Inflammatory macrophage treated with lipopolysaccharide for 4 hours (primary cell): ENCODE measurements at places on chromosomes 1 and 21.

DNA sequence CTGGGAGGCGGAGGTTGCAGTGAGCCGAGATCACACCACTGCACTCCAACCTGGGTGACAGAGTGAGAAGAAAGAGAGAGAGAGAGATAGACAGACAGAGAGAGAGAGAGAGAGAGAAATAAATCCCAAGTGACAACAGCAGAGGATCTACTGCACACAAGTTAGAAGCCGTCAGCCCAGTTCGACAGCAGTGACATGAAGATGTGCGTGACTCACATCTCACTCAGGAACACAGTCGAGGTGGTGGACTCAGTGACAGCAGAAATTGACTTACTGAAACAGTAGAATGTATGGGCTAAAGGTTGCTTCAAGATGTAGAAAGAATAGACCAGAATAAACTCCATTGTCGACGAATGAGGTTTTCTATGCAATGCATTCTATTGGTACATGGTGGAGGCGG is 77.0 kb upstream of the KRTAP19-8 start:
- no peak for DNase-seq

GRCh38 chr1:160981584-160982411 is 27.2 kb upstream of the ITLN2 start:
- peak; percentile 33 for DNase-seq

- no peak for DNase-seq
Observed at GRCh38 chr1:94619731-94620130, 78.2 kb upstream of the F3 start.

GRCh38 chr1:244271691-244272308 is 179.9 kb downstream of the ADSS2 start:
- DNase-seq = no peak

DNA sequence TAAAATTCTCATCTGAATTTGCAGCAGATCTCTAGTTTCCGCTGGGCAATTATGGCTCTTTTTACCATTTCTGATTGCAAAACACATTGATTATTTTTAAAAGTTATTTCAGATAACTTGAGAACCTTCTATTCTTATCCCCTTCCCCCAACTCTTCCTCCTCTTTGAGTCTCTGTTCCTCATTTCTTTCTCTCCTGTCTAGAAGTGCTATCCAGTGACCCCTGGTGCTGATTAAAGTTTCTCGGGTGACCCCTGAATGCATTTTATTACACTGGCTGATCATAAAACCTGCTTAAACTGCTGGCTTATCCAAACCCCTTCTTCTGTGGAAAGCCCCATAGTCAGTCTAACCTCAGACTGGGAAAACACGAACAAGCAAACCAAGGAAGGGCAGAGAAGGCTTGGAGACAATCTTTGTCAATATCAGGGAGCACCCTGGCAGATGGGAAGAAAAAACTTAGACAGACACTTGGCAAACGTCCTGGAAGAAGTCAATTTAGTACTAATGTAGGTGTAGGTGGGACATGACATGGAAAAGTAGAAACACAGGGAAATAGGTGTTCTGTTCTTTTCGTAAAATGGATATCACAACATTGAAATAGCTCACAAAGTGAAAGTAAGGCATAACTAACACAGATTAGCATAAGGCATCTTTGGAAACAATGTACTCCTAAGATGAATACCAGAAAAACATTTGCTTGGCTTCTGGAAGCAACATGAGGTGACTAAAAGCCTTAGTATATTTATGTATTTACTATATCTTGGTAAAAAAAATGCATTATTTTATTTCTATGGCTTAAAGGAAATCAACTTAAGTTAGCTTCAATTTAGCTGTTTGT is 61.4 kb downstream of the GORAB start:
- no peak for DNase-seq

DNA sequence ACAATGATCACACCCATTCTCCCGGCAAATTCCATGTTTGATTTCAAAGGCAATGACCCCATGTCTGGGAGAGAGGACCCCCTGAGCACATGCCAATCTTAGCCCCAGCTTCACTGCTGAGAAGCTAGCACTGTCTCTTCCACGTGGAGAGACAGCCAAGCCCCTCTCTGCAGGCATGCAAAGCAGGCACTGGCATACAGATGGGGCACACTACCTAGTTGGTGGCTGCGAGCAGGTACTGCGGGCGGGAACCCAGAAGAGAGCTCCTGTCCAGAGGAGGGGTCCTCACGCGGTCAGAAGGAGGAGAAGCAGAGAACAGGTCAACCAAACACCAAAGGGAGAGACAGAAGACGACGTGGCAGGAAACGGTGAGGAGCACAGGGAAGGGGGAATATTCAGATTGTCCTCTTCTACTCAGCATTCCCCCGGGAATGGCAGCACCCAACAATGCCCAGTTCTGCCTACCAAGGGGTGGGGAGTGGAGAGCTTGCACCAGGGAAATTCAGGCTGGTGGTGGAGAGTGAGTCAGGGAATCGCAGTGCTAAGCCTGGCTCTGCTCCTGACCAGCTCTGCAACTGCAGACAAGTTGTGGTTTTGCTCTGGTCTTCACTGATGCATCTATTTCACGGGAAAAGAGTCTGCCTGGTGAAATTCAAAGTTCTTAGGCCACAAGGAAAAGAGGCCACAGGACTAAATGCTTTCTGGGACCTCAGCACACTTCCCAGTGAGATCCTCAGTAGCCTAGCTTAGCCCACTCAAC is 48.1 kb upstream of the GOLT1A start:
- no peak for DNase-seq

GRCh38 chr1:238675221-238675620 is 711.1 kb upstream of the CHRM3 start:
- DNase-seq = no peak

DNA sequence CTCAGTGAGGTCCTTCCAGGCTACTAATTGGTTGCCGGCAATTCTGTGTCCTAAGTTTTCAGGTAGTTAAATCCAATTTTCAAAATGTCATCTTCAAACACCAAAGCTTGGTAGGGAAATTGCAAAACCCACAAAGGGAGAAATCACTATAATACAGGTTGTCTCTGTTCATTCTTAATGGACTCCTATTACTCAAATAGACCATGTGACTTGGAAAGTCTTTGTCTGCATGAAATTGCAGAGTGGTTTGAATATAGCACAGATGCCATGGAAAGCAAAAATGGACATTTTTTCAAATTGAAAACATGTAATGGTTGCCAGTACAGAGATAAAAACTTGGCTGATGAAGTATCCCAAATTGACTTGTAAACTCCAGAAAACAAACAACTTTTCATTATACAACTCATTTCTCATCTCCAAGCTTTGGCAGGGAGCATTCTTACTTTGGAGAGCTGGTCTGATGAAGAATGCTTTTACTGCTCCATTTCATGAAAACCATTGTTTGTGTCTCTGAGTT is 169.5 kb upstream of the PKN2 start:
- no peak for DNase-seq

GRCh38 chr1:207959141-207959825 is 48.4 kb upstream of the CD34 start:
- peak; percentile 29 for DNase-seq

DNA sequence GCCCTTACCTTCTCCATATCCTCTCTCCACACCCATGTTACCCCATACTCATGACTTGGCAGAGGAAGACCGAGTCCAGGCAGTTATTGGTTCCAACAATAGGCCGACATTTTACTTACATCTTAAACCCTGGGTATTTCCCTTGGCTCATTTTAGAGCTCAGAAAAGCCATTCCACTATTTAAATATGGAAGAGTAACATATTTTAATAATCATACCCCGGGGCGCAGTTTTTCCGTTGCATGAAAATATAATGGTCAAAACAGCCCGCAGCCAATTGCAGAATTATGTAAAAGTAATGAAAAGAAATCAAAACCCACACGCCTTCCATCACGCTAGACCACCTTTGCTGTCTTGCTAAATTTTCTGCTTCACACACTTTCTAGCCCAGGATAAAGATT is 48.5 kb downstream of the KAZN start:
- DNase-seq = no peak

GRCh38 chr21:45286671-45287437 is 841 bp downstream of the POFUT2 start:
- no peak for DNase-seq

- no peak for DNase-seq
Observed at GRCh38 chr1:202227997-202228401, 34.4 kb downstream of the LGR6 start.

DNA sequence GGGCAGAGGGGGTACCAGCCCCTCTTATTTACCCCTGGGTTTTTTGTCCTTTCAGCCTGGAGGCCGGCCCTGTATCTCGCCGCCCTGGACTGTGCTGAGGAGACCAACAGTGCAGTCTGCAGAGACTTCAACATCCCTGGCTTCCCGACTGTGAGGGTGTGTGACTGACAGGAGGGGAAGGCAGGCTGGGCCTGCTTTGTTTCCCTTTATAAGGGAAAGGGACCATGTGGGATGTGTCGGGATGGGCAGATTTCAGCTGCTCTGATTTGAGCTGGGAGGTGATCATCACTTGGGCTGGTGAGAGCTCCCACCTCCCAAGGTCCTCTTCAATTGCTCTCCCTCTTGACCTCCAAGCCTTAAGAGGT is 11.7 kb downstream of the QSOX1 start:
- no peak for DNase-seq

- no peak for DNase-seq
Observed at GRCh38 chr1:105894006-105894405, 1162.5 kb upstream of the PRMT6 start.

GRCh38 chr1:7010534-7011200 is 225.4 kb downstream of the CAMTA1 start:
- DNase-seq = no peak

- DNase-seq = peak; percentile 46
Observed at GRCh38 chr1:78622548-78622947, 2.3 kb downstream of the IFI44L start.

DNA sequence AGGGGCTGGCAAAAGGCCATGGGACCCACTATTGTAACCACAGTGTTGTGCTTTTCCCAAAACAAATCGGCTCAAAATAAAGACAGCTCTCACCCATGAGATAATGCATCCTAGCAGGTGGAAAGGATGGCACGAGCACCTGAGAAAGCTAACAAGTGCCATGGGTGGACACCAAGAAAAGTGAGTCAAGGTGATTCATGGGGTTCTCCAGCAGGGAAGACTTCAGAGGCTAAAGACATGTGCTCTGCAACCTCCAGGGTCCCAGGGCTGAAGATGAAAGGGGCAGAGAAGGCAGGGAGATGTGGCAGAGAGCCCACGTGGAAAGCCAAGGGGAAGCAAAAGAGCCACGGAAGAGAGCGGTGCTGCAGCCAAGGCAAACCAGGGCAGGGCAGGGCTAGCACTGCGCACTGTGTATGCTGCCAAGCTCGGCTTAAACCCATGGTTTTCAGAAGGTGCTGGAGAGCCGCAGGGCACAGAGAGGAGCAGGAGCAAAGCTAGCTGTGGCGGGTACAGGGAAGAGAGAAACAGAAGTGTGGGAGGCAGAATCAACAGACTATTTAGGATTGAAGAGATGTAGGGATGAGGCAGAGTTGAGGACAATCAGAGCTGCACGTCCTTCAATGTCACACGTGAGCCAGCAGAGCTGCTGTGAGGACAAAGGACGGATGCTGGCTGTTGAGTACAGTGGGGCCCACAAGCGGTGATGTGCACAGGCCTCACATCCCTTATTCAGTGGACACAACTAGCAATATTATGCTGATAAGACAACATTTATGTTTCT is 41.8 kb upstream of the C1orf198 start:
- DNase-seq = no peak

GRCh38 chr1:224087286-224087794 is 26.6 kb upstream of the FBXO28 start:
- DNase-seq = no peak

DNA sequence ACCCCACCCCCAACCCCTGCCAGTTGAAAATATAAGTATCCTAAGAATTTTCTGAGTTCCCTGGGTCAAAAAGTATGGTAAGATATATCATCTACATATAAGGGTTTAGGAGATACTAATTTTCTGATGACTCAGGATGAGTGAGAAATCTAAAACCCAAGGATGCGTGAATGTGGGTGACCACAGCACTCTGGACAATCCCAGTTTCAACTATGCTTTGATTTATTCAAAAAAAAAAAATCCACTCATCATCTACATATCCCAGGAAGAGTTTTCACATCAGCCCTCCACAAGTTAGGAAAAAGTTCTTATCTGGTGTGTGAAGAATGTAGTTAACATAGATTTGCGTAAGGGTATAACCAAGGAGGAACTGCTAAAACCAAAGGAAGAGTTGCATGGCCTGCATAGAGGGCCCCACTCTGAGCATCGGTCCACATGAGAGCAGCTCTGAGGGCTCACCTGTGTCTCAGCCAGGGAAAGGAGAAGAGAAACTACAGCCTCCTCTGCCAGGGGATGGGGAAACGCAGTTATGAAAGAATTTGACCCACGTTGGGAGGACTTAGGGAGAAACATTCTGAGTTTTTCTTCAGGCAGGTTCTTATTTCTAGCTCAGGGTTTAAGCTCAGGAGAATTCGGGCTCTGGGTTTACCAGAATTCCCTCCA is 18.8 kb downstream of the LAMB3 start:
- no peak for DNase-seq
